Motor neuron (in vitro differentiated cells): ENCODE measurements at places on chromosomes 1 and 21.

- ATAC-seq, result no peak
Observed at GRCh38 chr1:204265665-204266064, 51.9 kb upstream of the GOLT1A start.

DNA sequence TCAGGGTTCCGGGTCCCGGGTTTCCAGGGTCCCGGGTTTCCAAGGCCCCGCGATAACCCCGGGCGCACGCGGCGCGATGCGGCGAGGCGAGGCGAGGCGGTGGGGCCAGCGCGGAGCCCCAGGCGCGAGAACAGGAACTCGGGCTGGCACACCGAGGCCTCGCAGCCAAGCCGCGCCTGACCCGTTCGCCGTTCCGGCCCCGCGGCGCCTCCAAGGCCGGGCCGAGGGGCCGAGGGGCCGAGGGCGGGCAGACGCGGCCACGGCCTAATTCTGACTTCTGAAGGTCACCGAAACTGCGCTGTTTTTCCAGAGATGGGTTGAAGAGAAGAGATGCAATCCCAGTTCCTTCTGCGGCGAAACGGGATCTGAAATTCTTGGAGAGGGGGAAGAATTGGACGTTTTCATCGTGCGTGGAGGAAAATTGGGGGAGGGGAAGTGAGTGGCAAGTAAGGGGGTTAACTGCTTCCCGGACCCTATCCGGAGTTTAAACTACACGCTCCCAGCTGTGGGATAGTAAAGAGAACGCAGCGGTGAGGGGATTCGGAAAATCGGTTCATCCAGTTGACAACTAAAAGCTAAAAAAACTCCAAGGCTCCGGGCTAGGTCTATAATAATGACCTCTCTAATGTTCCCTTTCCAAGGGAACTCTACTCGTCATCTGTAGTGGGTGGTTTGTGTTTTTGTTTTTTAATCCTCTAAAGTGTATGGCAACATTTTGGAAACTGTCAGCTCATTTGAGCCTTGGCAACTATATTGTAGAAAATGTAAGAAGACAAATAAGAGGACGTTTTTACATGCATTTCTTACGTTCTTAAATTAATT lies 8.2 kb downstream of the TBX15 start:
- ATAC-seq, result no peak

DNA sequence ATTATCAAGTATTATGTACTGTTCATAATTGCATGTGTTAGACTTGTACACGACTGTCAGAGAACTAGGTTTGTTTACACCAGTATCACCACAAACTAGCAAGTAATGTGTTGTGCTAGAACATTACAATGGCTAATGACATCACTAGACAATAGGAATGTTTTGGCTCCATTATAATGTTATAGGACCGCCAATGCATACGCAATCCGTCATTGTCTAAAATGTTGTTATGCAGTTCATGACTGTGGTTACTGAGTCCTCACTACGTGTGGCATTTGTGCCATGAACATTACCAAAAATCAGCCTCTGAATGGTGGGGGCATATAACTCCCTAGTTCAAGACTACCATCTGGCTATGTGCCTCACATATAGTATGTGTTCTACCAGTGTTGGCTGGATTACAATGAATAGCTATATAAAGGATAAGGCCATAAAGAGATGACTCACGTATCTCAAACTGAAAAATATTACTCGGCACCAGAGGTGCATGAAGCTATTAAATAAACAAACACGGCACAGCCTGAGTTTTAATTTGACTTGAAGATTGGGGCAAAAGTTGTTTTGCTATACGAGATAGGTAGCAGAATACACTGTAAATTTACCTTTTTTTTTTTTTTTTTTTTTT lies 89.1 kb upstream of the COL24A1 start:
- no peak for ATAC-seq

DNA sequence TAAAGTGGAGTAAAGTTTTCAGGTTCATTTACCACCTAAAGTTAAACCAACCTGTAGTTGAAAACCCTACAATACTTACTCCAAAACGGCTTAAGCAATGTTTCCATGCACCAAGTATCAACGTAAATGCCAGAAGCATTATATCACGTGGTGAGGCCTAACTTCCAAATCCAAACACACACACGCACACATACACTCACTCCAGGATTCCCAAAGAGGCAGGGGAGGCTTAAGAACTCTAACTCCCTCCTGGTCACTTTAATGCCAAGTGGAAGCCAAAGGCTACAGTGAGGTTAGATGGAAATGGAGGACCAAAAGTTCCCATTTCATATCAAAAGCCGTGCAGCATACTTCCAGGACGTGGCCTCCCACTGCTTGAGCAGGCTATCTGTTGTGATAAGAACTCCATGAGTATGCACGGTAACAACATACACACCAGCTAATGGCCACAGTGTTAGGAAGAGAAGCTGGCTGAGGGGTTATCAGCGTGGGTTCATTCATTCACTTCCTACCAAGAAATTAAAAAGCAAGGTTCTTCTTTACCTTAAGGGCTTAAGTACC lies 224.1 kb downstream of the SLC45A1 start:
- no peak for ATAC-seq

DNA sequence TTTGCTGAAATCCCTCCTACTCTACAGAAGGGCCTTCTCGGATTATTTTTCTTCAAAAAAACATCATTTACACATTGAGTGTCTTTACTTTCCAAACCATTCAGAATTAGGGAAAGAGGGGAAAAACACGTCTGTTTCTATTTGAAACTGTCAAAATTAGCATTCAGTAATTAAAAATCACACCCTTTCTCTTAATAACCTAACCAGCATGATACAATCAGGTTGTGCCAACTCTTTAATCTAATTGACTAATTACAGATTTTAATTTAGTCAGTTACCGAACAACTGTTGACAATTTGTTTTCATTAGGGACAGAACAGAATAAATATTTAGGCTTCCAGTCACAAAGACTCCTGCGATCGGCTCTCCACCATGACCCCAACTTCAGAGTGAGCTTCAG lies 18.8 kb downstream of the SSBP3 start:
- ATAC-seq, result no peak

DNA sequence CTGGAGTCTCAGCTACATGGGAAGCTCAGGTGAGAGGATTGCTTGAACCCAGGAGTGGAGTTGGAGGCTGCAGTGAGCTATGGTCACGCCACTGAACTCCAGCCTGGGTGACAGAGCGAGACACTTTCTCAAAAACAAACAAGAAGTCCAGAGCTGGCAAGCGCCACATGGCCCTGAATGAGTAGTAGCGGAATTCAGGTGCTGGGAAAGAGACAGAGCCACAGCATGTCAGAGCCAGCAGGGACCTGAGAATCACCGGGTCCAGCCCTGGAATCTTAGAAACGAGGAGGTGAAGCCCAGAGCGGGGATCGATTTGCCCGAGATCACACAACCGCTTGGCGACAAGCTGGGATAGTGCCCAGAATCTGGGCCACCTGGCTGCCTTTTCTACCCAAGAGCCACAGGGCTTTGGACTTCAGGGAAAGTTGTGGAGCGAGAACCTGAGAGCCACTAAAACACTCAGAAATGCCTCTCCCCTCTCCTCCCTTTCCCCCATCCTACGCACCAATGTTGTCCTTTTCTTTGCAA lies 9.8 kb downstream of the ARL8A start:
- ATAC-seq, result no peak

GRCh38 chr1:193979219-193979618 lies 792.8 kb upstream of the B3GALT2 start:
- no peak for ATAC-seq

DNA sequence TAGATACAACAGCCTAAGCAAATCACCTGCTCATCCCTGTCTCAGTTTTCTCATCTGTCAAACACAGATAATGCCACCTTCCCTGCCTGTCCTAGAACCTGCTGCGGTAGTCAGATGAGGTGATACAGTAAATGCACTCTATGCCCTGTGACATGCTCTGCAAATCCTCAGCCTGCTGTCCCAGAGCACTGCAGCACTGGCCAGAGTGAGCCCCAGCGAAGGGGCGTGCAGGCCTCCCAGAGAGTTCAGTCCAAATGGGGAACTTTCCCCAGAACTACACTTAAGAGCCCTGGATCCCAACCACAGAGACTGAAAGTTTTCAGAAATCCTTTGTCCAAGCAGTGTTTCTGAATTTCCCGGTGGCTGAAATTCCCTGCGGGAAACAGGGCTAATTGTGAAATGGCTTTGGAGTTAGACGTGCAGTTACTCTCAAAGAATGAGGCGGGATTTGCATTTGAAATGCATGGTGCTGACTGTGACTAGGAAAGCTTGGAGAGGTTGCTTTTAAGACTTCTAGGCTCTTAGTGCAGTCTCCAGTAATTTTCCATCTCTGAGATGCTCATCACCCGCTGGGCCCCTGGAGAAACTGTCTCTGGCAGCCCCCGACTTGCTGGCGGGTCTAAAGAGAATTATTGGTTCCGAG lies 206.5 kb upstream of the AJAP1 start:
- no peak for ATAC-seq

DNA sequence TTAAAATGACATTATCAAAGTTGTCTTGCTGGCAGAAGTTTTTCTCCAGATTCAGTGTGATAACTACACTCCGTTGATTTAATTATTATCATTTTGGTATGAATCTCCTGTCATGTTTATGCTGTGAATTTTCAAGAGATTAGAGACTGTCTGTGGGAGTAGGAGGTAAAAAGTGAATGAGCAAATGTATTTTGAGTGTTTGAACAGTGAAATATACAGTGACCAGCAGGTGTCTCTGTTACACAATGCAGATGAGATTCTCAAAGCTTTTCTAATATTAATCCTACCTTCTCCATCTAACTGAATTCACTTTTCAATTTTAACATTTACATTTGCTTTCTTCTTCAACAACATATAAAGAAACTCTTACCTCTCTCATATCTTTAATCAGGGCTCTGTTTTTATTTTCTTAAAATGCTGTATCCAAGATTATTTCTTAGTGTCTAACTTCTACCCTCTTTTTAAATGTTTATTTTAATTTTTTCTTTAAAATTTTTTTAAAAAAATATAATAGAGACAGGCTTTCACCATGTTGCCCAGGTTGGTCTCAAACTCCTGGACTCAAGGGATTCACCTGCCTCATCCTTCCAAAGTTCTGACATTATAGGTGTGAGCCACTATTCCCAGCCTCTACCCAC lies 20.9 kb upstream of the HSPA13 start:
- no peak for ATAC-seq

DNA sequence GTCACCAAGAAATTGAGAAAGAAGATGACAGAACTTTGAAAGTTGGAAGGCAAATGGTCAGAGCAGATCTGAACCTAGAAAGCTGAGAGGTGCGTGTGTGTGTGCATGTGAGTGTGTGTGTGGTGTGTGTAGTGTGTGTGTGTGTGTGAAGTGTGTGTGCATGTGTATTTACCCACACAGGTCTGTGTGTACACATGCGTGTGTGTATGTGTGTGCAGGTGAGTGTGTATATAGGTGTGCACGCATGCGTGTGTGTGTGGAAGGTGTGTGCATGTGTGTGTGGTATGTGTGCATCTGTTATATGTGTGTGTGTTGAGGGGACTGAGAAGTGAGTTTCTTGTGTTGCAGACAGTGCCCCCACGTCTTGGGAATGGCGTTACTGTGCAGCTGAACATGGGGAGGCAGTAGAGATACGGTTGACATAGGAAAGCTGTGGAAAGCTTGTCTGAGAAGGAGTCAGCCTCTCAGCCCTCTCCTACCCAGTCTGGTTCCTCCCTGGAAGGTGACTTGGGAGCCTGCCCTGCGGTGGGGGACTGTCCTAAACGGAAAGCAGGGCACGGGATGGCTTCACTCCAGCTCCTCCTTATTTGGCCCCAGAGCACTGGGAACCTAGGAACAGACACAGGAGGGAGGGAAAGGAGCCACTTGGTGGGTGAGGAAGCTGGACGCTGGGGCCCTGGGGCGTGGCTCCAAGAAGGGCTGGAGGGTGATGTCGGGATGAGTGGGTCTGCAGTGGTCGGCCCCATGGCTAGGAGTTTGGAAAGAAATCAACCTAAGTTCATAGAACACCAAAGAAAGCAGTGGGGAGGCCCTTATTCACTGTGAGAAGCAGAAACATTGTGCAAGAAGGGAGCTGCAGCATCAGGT lies 97.2 kb downstream of the PCBP3 start:
- no peak for ATAC-seq

DNA sequence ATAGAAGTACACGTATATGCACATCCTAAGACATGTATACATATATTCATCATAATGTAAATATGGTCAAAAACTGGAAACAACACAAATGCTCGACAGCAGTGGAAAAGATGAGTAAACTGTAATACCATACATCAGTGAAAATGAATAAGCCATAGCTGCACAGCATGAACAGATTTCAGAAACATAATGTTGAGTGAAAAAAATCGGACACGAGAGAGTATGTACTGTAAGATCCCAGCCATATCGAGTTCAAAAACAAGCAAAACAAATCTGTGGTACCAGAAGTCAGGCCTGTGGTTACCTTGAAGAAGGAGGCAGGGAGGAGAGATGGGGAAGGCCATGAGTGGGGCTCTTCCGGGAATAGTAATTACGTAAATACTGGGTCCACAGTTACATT lies 90.4 kb downstream of the GLIS1 start:
- no peak for ATAC-seq

- no peak for ATAC-seq
Observed at GRCh38 chr1:184743062-184743756, 11.4 kb downstream of the EDEM3 start.

GRCh38 chr1:85911742-85912141 lies 203.5 kb upstream of the ZNHIT6 start:
- no peak for ATAC-seq

GRCh38 chr21:18529254-18529653 lies 125.7 kb upstream of the TMPRSS15 start:
- peak; percentile 93 for ATAC-seq

DNA sequence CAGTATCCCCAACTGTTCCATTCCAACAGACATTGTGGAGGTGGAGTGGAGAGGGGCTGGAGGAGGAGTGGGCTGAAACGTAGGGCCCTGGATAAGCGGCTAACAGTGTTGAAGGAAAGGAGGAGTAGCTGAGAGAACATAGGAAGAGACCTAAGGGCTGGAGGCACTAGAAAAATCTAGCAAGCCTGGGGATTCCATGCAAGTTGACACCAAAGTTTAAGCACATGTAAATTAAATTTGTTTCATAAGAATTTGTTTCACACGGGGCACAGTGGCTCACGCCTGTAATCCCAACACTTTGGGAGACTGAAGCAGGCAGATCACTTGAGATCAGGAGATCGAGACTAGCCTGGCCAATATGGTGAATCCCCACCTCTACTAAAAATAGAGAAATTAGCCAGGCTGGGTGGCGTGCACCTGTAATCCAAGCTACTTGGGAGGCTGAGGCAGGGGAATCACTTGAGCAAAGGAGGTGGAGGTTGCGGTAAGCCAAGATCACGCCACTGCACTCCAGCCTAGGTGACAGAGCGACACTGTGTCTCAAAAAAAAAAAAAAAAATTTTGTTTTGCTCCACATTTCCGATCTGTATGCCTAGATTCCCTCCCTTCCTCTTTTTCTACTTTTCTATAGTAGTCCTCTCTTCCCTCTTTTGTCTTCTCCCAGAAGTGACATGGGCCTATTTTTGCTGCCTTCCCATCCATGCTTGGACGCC lies 530 bp upstream of the CD244 start:
- no peak for ATAC-seq

- ATAC-seq, result no peak
Observed at GRCh38 chr1:175713381-175713780, 30.0 kb downstream of the TNR start.

- peak; percentile 69 for ATAC-seq
Observed at GRCh38 chr1:235866205-235866912, at the start of gene LYST. TSS of gene LYST (minus strand) at chr1:235866906. CDS start at chr1:235830417, 36,489 bp downstream.
